ENCODE measurements at places on chromosomes 5 and 9. TPM values are rescaled to one million over a fixed set of nuclear protein-coding genes. Genes with fewer than 3 reads are reported as not detected.

- no peak for DNase-seq
- no peaks in the 10 kb centered on the region for H3K36me3 ChIP-seq
- no peaks in the 10 kb centered on the region for H3K27me3 ChIP-seq
- peak overlapping the region; percentile 7 for H3K4me3 ChIP-seq
These were observed 94.4 kb downstream of the PDZD2 start for GRCh38 chr5:31733371-31733770.

GRCh38 chr9:14258156-14258555, 55.8 kb downstream of the NFIB start:
- H3K27me3 ChIP-seq, result no peaks in the 10 kb centered on the region
- H3K27ac ChIP-seq, result peak overlapping the region; percentile 78
- peaks cover 41% of the 10 kb centered on the region for H3K4me1 ChIP-seq
- no peak for DNase-seq
- H3K36me3 ChIP-seq, result no peaks in the 10 kb centered on the region
- no peak overlapping the region for H3K4me3 ChIP-seq

DNA sequence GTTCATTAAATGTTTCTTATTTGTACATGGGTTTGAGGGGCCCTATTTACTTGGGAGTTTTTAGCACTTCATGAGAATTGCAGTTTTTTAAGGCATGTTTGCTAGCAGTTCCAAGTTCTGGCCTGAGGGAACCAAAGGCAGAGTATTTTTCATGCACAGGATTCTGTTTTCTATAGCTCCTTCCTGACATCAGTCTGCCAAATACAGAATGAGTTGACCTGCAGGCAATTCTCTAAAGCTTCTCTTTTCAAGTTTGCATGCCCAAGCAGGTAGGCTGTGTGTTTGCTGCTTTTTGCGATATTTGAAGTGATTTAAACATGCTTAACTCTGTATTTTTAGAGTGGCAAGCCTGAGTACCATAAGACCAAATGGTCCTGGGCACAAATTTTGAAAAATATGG, 75.8 kb downstream of the AOPEP start:
- DNase-seq, result no peak
- H3K27ac ChIP-seq, result no peak overlapping the region
- no peak overlapping the region for H3K4me3 ChIP-seq
- no peaks in the 10 kb centered on the region for H3K27me3 ChIP-seq
- peaks cover 46% of the 10 kb centered on the region for H3K4me1 ChIP-seq

GRCh38 chr5:168215646-168216045, 75.8 kb upstream of the WWC1 start:
- no peaks in the 10 kb centered on the region for H3K4me1 ChIP-seq
- H3K4me3 ChIP-seq, result no peak overlapping the region
- no peaks in the 10 kb centered on the region for H3K36me3 ChIP-seq
- no peak overlapping the region for H3K27ac ChIP-seq

DNA sequence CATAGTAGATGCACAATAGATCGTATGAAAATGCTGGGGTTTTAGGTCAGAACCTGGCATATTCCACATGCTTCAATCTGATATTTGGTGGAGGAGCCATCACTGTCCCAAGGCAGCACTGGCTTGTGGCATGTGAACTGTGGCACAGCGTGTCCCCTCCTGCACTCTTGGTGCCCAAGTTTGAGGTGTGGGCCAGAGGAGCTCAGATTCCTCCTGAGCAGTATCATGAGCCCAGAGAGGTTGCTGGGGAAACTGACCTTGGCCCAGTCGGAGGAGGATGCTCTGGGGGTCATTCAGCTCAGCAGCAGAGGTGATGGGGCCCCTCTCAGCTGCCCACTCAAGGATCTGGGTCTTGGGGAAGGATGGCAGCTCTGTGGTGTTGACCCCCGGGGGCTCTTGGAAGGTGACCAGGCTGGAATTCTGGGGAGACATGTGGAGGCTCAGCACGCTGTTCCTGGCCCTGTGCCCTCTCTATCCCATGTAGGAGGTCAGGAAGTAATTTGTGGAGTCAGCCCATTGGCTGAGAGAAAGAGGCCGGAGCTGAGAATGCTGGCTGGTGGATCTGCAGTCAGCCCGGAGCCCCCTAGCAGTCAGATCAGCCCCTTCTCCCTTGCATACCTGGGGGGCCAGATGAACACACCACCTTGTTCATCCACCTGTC, 23.7 kb downstream of the FPGS start:
- no peak overlapping the region for H3K27ac ChIP-seq
- no peak overlapping the region for H3K4me3 ChIP-seq

MZB1 gene
- total RNA-seq, result 0.57 TPM

PCDHGB5 gene
- 4.3 TPM for total RNA-seq

SLC34A1 gene
- not detected for total RNA-seq

DNA sequence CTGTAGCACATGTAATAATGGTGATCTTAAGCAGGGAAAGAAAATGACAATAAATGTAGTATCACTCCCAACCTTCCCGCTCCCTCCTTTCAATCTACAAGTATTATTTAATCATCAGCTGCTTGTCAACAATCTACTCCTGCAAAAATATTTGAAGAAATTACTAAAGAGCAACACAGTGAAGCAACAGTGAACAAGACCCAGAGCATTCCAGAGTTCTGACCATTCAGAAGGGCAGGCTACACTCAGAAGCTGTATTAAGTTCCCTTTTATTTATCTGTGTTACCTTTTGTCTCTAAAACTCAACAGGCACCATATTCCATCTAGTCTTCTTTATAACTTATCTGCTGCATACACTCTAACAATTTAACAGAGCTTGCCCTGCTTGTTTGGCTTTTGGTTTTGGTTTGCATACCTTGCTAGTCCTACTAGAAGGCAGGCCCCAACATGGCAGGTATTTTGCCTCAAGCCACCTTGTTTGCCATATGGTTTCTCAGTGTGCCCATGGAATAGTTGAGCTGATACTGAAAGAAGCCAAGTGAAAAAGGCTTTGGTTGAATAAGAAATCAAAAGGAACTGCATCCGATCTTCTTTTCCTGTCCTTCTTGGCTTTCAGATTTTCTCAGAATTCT, 253.9 kb downstream of the CEMIP2 start:
- no peak for DNase-seq
- H3K36me3 ChIP-seq, result no peaks in the 10 kb centered on the region
- no peaks in the 10 kb centered on the region for H3K4me1 ChIP-seq
- no peaks in the 10 kb centered on the region for H3K27me3 ChIP-seq
- H3K27ac ChIP-seq, result no peak overlapping the region

DNA sequence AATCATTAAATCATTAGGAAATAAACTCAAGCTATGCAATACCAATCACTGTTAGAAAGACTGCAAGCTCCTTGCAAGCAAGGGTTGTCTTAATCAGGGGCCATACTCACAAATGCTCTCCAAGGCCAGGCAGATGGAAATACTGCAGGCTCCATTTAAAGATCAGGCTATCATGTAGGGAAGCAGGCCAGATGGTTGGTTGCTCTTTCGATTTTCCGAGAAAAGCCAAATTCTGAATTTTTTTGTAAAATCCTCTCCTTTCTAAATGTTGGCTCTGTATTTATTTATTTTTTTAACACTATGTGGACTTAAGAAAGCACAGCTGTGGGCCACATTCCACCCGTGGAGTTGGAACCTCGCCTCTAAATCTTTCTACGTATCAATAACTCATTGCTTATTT, 127.1 kb downstream of the GLIS3 start:
- no peak overlapping the region for H3K4me3 ChIP-seq
- no peaks in the 10 kb centered on the region for H3K36me3 ChIP-seq
- peaks cover 4% of the 10 kb centered on the region for H3K4me1 ChIP-seq
- H3K27me3 ChIP-seq, result no peaks in the 10 kb centered on the region
- no peak for DNase-seq

DNA sequence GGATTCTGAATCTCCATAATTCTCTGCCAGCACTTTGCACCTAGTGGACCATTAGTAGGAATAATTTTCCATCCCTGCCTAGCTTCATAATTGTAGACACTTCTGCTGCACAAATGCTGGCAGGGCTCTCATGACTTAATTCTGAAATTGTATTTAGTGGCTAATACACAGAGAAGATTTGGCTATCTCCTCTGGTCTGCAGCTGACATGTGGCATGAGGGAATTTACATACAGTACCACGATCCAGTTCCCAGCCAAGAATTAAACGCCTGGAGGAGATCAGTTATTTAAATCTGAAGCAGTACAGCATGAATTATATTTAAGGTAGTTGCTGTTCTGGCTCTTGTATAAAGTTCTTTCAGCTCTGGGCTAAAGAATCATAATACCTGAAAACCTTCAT, 46.5 kb downstream of the IQGAP2 start:
- DNase-seq, result no peak
- no peak overlapping the region for H3K4me3 ChIP-seq
- H3K27me3 ChIP-seq, result no peaks in the 10 kb centered on the region
- H3K27ac ChIP-seq, result no peak overlapping the region
- H3K36me3 ChIP-seq, result no peaks in the 10 kb centered on the region

DNA sequence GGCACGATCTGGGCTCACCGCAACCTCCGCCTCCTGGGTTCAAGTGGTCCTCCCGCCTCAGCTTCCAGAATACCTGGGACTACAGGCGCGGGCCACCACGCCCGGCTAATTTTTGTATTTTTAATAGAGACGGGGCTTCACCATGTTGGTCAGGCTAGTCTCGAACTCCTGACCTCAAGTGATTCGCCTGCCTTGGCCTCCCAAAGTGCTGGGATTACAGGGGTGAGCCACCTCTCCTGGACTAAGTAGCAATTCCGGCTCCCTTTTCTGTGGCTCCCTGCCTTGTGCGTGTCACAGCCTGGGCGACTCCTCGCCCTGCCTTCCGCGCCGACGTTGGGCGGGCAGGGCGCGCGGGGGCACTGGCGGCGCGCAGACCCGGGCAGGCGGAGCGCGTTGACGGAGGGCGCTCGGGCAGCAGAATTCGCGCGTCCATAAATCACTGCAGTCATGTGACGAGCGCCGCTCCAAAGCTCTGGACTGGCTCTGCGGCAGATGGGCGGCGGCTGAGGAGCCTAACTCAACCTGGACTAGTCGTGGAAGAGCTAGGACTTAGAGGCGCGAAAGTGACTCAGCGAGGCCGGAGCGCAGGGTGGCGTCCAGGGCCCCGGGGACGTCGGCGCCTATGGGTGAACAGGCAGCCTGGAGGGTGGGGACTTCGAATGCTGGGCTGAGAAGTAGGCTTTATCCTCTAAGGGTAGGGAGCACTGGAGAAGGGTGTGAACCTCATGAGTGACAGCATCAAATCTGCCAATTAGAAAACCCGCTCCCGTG, 1.4 kb upstream of the CIZ1 start:
- peaks cover 16% of the 10 kb centered on the region for H3K4me1 ChIP-seq
- no peaks in the 10 kb centered on the region for H3K27me3 ChIP-seq
- DNase-seq, result peak; percentile 95
- no peaks in the 10 kb centered on the region for H3K36me3 ChIP-seq
- peak overlapping the region; percentile 89 for H3K4me3 ChIP-seq

- no peaks in the 10 kb centered on the region for H3K27me3 ChIP-seq
- no peaks in the 10 kb centered on the region for H3K36me3 ChIP-seq
- no peaks in the 10 kb centered on the region for H3K4me1 ChIP-seq
- H3K4me3 ChIP-seq, result no peak overlapping the region
- H3K27ac ChIP-seq, result no peak overlapping the region
These were observed 254.5 kb downstream of the TLR4 start for GRCh38 chr9:117958726-117959125.

GRCh38 chr5:4976902-4977301, 163.2 kb upstream of the ADAMTS16 start:
- no peaks in the 10 kb centered on the region for H3K4me1 ChIP-seq
- no peaks in the 10 kb centered on the region for H3K27me3 ChIP-seq
- no peak for DNase-seq
- H3K4me3 ChIP-seq, result no peak overlapping the region
- no peaks in the 10 kb centered on the region for H3K36me3 ChIP-seq
- no peak overlapping the region for H3K27ac ChIP-seq

GRCh38 chr9:97475059-97475458, 26.4 kb upstream of the TMOD1 start:
- peaks cover 9% of the 10 kb centered on the region for H3K4me1 ChIP-seq
- no peak overlapping the region for H3K4me3 ChIP-seq
- no peaks in the 10 kb centered on the region for H3K27me3 ChIP-seq
- no peak overlapping the region for H3K27ac ChIP-seq
- DNase-seq, result no peak

GRCh38 chr9:109417054-109417453, 81.1 kb downstream of the PTPN3 start:
- H3K27ac ChIP-seq, result peak overlapping the region; percentile 92
- DNase-seq, result no peak
- H3K4me1 ChIP-seq, result peaks cover 71% of the 10 kb centered on the region
- H3K27me3 ChIP-seq, result no peaks in the 10 kb centered on the region

DNA sequence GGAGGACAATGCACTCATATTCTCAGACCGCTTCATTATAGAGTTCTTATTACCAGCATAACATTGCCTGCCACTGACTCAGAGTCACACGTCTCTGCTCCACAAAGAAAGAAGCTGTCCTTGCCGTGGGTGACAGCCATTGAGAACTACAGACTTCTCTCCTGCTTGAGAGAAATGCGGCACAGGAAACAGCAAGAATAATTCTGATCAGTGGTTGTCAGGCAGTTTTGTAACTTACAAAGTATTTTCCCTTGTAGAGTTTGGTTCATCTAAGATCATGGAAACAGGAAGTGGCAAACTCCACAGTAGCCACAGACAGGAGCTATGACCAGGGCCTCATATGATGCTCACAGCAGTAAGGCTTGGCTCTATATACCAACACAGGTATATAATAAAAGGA, 47.0 kb downstream of the KCNV2 start:
- H3K27ac ChIP-seq, result no peak overlapping the region
- H3K4me3 ChIP-seq, result no peak overlapping the region
- peaks cover 14% of the 10 kb centered on the region for H3K36me3 ChIP-seq
- H3K4me1 ChIP-seq, result no peaks in the 10 kb centered on the region

DNA sequence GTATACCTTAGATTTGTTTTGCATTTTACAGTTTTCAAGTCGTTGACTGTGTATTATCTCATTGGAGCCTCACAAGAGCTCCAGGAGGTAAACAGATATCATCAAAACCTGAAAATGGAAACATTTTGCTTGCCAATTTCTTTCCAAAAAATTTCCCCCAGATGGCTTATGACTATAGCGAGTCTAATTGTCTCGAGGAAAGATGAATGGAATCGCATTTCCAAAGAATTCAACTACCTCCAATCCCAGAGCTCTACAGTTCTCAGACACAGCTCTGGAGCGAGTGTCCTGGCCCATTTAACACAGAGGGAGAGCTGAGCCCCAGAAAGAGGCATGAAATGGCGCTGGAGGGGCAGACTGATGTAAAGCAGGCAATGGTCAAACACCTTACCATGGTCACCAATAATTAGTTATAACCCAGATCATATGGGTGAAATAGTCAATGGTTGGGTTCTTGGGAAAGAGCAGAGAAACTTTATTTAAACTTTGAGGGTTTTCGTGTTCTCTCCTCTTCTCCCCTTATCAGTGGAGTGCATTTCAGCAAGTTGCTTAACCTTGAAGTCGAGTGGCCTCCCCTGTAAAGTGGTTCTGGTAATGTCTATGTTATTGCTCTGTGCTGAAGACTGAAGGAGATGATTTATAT, 168.2 kb downstream of the ZDHHC21 start:
- no peak overlapping the region for H3K4me3 ChIP-seq
- H3K27ac ChIP-seq, result no peak overlapping the region
- peaks cover 12% of the 10 kb centered on the region for H3K4me1 ChIP-seq

WDR38 gene
- not detected for total RNA-seq

GRCh38 chr5:169011451-169011850, 289.5 kb downstream of the SLIT3 start:
- no peaks in the 10 kb centered on the region for H3K4me1 ChIP-seq

RNF14 gene
- total RNA-seq, result 89.6 TPM

ZDHHC11 gene
- 1.6 TPM for total RNA-seq
